HFF-Myc (cell line): ENCODE measurements at places on chromosomes 3 and 15.

DNA sequence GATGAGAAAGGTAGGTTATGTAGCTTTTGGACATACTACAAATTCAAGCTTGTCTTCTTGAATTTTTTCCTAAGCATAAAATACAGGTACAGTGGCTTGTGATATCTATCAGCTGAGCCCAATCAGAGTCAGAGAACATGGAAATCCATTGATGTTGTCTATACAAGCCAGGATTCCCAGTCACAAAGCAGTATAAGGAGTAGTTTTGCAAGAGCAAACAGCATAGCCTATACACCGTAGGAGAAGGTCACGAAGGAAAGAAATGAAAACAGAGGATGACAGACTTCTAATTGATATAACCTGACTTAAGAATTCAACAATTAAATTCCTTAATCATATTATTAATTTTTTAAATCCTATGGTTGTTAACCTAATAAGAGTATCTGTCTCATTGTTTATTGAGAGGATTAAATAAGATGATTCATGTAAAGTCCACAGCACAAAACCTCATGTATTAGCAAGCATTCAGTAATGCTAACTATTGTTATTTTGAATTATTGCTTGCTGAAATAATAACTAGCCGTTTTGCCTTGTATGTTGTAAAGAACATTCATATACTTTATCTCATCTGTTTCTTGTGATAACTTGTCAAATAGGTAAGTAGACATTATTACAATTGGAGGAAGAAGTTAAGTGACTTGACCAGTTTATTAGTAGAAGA is 276.6 kb upstream of the ZPLD1 start:
- no peak for DNase-seq

DNA sequence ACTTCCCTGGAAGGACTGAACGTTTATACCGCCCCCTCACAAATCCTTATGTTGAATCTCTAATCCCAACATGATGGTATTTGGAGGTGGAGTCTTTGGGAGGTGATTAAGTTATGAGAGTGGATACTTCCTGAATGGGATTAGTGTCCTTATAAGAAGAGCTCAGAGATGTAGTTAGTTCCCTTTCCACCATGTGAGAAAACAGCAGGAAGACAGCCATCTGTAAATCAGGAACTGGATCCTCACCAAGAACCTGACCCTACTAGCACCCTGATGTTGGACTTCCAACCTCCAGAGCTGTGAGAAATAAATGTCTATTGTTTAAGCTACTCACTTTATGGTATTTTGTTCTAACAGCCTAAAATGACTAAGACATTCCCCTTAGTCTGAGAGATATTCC is 33.3 kb upstream of the SACM1L start:
- no peak for DNase-seq

DNA sequence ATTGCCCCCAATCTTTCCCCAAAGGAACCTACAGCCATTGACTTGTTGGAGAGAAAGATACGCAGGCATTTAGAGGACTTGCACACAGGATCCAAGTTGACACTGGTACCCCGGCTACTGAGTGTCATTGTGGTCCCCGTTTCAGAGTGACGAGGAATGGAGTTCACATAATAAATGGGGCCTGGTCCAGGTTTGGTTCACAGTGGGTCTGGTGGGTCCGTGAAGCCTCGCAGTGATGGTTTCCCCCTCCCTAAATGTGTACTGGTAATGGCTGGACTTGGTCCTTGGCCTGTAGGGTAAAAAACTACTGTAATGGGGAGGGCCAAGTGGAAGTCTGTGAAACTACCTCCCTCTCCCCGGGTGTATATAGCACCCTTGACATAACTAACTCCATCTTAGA is 232.1 kb upstream of the LYSMD4 start:
- no peak for DNase-seq

- no peak for DNase-seq
Observed at GRCh38 chr3:158753854-158754253, 21.6 kb upstream of the RARRES1 start.

DNA sequence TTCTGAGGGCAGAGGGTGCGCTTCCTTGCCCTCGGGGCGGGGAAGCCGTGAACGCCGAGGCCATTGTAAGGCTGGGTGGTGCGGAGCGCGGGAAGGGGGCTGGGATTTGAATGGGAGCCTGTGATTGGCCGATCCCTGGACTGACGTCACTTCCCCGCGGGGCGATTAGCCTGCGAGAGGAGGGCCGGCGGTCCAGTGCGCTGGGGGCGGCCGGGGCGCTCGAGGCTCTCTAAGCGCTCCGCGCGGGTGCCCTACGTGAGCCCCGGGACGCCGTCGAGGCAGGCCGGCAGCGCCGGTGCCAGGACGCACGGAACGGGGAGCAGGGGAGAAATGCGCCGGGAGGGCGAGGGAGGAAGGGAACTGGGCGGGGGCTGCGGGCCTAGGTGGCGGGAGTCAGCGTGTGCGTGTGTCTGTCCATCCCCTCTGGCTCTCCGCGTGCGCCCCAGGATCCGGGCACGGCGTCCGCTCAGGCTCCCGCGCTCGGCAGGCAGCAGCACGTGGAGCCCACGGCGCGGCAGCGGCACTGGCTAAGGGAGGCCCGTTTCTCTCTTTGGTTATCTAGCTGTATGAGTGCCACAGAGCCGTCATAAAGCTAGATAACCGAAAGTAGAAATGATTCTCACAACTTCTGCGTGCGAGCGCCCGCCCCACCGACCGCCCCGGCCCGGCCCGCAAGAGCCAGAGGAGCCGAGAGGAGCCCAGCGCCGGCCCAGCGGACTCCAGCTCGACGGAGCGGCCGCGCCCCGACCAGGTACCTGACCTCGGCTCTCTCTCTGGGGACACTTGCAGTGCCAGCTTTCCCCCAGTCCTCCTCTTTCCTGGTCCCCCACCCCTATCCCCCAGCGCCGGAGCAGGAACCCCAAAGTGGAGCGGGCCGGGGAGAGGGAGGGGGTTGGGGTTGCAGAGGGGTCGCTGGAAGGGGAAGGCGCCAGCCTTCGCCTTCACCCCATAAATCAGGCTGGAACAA is 33.1 kb upstream of the POLG start:
- no peak for DNase-seq

- DNase-seq, result no peak
Observed at GRCh38 chr3:46135475-46135874, 72.6 kb downstream of the CCR1 start.

DNA sequence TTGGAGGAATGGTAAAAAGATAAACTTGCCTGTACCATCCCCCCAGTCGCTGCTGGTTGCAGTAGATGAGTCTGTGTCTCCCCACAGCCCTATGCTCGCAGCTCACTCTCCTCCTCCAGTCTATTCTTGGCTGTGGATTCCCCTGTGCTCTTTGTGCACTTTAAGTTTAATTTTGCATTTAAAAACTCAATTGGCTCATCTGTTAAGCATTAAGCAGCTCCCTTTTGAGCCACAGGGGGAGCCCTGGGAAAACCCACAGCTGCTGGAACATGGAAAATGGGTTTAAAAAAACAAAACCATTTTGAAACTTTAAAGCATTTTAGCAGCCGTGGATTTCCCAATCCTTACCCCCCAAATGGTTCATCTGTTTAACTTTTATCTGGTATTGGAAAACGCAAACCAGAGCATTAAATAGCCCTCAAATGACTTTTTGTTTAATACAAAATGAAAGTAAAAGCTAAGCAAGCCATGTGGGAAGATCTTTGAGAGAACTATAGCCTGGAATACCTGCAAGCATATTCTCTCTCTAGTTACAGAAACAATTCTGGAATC is 536.9 kb downstream of the ZIC1 start:
- DNase-seq, result peak; percentile 79

- peak; percentile 88 for DNase-seq
Observed at GRCh38 chr3:52240059-52240885, 1.3 kb upstream of the TWF2 start.

- DNase-seq, result no peak
Observed at GRCh38 chr3:5186089-5186857, 1.2 kb upstream of the EDEM1 start.

DNA sequence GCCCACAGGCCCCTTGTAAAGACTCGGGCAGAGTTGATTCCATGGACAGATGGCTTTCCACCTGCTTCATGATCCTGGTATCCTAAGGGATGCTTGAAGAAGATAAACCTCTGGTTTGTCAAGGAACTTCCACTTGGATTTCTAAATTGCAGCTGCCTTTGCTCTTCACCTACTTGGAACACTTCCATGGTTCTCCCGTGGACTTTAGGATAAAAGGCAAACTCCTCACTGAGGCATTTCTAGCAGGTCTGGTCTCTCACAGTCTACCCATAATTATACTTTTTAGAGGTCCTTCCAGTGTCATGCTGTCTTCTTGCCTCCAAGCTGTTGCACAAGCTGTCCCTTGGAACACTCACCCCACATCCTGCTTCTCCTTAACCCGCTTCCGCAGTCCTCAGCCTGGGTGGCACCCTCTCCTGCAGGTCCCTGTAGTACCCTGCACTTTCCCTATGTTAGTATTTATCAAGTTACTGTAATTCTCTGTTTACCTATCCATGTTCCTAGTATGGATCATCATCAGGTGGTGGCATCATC is 12.7 kb downstream of the TLNRD1 start:
- no peak for DNase-seq

DNA sequence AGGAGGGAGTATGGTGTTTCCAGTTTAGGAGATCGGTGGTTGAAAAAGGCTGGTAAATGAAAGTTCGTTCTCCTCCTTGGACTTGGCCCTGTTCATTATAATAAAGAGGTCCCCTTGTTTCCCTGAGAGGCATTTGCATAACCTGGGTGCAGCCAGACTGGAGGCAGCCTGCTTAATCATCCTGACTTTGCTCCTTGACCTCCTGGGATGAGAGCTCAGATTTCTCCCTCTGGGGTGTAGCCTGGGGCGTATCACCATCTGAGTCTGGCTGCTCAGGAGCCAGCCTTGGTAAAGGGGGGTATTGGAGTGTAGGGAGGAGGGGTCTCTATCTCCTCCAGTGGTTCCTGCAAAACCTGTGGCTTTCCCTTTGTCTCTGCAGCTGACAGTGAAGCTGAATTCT is 21.3 kb upstream of the ACAD9 start:
- DNase-seq, result no peak

- DNase-seq, result no peak
Observed at GRCh38 chr15:33131552-33132232, 62.8 kb downstream of the FMN1 start.

DNA sequence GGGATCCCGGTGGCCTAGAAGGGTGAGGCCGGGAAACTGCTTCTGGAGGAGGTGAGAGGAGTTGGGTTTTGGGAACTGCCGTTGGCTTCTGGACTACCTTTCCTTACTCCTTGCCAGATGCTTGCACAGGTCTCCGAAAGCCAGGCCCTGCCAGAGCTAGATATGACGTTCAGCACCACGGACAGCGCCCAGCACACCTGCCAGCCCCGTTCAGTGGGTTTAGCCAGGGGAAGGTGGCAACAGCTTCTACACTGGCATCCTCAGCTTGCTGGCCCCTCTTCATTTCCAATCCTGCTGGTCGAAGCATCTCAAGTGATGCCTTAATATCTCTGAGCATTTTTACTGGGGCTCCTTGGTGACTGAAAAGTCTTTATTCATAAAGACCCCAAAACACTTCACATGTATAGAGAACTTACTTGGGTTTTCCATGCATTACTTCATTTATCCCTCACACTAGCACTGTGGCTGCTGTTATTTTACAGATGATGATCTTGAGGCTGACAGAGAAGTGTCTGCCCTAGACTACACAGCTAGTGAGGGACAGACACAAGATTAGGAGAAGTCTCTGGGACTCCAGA is 21.9 kb downstream of the HCN4 start:
- DNase-seq, result peak; percentile 5

DNA sequence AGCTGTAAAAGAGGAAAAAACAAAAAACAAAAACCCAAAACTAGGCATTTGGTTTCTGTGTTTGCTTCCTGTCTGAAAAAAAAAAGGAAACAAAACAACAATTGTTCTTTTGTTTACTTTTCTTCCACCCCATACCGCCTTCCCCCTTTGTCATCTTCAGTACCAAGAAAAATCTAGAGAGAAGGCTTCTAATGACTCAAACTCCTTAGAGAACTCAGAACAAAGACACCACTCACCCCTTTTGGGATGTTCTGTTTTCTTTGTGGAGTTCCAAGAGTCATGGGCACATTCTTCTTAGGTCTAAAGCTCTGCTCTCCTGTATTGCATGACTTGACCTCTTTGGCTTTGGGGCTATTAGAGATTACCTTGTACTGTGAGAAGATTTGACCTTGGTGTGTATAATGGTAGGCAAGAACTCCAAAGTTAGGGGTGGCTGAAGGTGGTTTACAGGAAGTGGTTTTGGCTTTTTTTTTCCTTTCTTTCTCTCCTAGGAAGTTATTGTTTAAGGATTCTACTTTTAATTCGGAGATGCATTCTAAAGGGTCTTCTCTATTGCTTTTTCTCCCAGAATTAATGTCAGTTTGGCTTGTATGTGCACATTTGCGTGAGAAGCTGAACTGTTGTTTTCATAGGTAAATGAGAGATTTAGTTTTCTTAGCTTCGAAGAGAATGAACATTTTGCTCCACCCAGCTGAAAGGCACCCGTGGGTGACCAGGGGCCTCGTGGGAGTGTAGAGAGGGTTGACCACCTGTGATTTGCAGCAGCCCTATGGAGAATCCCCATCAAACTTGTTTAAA is 39.5 kb upstream of the ZBTB20 start:
- DNase-seq, result no peak

GRCh38 chr3:158079599-158079998 is 26.6 kb downstream of the SHOX2 start:
- DNase-seq, result no peak

DNA sequence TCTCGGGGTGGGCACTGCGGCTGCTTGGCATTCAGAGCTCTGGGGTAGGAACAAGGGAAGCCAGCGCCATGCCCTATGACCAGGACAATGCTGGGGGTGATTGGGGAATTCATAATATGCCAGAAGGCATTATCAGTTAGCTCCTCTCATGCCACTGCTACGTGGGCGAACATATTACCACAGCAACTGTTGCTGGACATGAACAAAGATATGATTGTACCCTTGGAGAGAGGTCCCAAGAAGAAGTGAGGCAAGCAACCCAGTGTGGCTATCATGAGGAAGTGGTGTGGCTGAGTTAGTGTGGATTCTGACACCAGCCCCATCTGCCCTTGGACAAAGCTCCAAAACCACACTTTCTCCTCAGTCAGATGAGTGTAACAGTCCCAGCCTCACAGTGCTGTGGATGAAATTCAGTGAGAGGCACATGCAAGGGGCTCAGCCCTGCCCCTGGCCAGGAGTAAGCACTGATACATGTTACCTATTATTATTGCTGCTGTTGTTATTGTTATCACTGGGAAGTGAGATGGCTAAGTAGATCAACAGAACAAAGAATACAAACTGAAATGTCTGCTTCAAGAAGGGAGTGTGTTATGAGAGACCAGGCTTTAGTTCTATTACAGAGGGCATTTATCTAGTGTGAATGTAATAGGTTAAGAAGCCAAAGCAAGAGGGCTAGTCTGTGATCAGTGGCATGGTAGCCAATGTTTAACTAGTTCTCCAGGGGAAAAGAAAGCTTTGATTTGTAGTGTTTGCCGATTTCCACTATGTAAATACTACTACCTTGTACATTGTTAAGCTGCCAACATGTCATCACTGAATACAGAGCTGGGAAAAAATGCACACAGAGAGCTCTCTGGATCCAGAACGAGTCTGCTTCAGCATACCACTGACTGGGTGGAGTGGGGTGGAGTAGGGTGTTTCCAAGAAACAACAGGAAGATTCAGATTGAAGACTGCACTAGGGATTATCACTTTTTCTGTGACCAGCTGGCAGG is 222.3 kb upstream of the EIF1B start:
- no peak for DNase-seq
